ENCODE measurements at places on chromosomes 3 and 15.

- no peak for DNase-seq
Measured at GRCh38 chr3:103406320-103406850, 971.6 kb downstream of the ZPLD1 start.

DNA sequence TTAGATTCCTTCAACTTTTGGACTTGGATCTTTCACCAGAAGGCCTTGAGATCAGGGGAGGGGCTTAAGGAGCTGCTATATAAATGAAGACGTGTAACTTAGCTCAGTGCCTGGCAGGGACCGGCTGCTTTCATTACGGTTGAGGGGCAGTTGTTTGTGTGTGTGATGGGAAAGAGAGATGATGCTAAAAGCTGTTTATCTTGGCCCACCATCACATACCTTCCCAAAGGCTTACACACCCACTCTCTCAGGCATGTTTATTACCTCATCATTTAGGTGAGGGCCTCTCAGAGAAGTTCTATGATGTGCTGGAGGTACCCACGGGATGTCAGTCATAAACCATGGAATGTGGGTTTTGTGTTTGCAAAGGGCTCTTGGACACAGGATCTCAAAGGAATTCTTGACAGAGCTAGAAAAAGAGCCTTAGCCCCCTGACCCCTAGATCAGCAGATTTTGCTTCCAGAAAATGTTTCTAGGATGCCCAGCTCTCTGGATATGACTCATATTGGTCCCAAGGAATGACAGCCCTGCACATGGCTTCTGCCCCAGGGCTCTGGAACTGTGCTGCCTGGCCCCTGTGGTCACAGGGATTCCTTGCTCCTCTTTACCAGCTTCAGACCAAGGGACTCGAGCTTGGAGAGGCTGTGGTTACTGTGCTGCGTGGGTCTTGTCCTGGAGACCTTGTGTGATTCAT, 15.9 kb upstream of the SMAD3 start:
- no peak for DNase-seq

DNA sequence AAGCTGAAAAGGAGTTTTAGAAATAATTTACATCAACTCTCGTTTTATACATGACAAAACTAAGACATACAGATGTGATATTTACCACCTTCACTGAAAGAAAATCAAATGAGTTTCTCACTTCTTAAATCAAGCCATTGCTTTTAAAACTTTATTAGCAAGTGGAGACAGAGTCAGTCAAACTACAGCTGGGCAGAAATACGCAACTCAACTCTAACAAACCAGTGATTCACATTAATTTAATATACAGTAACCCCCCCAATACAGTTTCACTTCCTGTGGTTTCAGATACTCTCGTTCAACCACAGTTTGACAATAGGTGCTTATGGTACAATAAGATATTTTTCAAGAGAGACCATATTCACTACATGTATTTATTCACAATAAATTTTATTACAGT, 477.1 kb downstream of the MAGI1 start:
- DNase-seq, result no peak

GRCh38 chr3:185527364-185527763, 25.0 kb downstream of the LIPH start:
- no peak for DNase-seq

- no peak for DNase-seq
Measured at GRCh38 chr3:14297305-14297704, 105.1 kb upstream of the SLC6A6 start.

- DNase-seq, result no peak
Measured at GRCh38 chr15:94293411-94294402, 62.3 kb downstream of the MCTP2 start.

DNA sequence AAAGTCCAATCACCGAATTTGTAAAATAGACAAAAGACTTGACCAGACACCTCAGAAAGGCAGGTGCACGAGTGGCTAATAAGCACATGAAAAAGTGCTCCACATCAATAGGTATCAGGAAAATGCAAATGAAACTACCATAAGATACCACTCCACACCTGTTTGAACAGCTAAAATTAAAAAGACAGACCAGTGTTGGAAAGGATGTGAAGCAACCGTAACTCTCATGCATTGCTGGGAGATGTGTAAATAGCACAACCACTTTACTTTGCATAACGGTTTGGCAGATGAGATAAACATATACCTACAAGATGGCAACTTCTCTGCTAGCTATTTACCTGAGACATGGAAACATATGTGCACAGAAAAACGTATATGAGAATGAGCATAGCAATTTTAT, 56.9 kb downstream of the CADPS start:
- DNase-seq, result peak; percentile 5

DNA sequence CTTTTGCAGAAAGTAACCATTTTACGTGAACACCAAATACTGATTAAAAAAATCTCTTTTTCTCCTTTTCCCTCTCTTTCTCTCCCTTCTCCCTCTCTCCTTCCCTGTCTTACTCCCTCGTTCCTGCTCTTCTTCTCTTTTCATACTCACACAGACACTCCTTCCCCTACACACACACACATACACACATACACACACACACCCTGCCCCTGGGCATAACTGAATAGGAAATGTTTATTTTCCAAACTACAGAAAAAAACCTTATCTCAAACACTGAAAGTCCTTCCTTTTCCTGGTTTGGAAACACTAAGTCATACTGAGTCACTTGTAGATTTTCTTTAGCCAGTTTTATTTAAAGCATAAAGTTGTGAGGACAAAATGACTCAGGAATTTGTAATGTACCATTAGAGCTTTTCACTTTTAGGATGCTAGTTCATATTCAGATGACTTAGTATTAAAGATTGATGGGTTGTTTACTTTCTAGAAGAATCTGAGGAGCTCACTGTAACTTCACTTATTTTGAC, 62.4 kb downstream of the MBNL1 start:
- no peak for DNase-seq

GRCh38 chr3:127172781-127173515, 20.0 kb upstream of the PRR23E start:
- peak; percentile 56 for DNase-seq

- no peak for DNase-seq
Measured at GRCh38 chr3:170638988-170639387, 53.1 kb upstream of the SLC7A14 start.

DNA sequence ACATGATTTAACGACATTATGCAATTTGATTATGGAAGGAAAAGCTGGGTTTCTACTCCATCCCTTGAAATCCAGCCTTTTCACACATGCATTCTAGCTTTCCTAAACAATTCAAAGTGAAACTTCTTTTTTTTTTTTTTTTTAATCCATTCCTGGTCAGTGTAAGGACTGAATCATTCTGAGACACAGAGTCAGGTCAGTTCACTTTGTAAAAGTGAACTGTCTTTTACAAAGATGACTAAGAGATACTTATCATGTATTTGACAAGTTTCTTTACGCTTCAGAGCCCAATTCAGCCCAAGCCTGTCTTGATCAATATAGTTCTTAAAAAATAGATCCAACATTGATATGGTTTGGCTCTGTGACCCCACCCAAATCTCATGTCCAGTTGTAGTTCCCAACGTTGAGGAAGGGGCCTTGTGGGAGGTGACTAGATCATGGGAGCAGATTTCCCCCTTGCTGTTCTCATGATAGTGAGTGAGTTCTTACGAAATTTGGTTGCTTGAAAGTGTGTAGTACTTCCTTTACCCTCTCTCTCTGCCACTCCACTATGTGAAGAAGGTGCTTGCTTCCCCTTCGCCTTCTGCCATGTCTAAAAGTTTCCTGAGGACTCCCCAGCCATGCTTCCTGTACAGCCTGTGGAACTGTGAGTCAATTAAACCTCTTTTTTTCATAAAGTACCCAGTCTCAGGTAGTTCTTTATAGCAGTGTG, 345.6 kb upstream of the THBS1 start:
- DNase-seq, result no peak
